ENCODE measurements at places on chromosomes 4 and X. TPM values are rescaled to one million over a fixed set of nuclear protein-coding genes. Genes with fewer than 3 reads are reported as not detected.

RBMXL3 gene
- not detected for total RNA-seq

DNA sequence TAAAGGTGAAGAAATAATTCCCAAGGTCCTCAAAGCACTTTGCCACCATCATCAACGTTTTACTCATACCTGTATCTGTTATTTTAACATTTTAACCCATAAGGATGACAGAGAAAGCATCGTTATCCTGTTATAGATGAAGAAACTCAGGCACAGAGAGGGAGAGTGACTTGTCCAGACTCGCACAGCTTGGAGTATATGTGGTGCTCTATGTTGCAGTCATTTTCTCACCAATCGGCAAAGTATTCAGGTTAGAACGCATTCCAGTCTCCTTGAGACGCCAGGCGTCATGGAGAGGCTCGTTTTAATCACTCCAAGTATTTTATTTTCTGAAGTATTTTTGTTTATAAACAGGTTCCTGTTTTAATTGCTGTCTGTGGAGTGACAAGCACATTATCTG is 73.5 kb downstream of the IRF2 start:
- peak overlapping the region; percentile 59 for H3K27ac ChIP-seq
- H3K4me1 ChIP-seq: peaks cover 20% of the 10 kb centered on the region
- no peak overlapping the region for H3K4me3 ChIP-seq
- no peak for DNase-seq

GRCh38 chrX:71619193-71619592 is 882 bp upstream of the CXCR3 start:
- H3K27me3 ChIP-seq: no peaks in the 10 kb centered on the region
- H3K27ac ChIP-seq: no peak overlapping the region
- no peak for DNase-seq

TBX22 gene
- total RNA-seq: 0.24 TPM

DNA sequence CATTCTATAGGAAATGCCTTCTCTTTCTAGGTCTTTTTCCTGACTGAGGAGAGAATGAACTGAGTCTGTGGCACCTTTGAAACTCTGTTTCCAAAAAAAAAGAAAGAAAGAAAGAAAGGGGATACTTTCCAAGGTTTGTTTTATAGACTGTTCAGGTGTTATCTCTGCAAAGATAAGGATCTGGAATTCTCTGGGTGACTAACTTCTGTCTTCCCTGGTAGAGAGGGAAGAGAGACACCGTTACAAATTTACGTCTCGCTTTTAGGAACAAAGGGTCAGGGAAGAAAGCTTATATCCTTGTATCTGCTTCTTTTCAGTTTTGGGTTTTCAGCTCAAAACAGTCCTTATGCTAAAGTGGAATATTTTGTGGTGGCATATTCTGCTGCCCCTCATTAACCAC is 314.1 kb downstream of the RAPGEF2 start:
- H3K36me3 ChIP-seq: no peaks in the 10 kb centered on the region
- DNase-seq: no peak
- H3K4me1 ChIP-seq: no peaks in the 10 kb centered on the region
- no peak overlapping the region for H3K4me3 ChIP-seq
